Naive B cell (primary cell): ENCODE measurements at places on chromosomes 3 and 15.

DNA sequence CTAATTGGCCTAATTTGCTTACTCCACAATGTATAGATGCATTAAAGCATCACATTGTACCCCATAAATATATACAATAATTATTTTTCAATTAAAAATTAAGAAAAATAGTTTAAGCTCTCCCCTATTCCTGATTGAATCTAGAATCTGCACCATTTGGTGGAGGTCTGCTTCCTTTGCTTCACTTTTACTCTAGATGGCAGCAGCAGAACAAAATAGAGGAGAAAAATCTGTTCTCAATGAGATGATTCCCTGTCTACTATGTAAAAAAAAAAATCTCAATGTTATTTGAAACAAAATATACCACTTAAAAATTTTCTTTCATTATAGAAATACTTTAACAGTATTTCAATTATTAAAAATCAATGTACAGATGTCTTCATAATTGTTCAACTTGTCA is 109.6 kb upstream of the FXR1 start:
- no peak overlapping the region for H3K27ac ChIP-seq
- H3K4me3 ChIP-seq = no peak overlapping the region
- H3K27me3 ChIP-seq = no peaks in the 10 kb centered on the region
- no peak for DNase-seq

DNA sequence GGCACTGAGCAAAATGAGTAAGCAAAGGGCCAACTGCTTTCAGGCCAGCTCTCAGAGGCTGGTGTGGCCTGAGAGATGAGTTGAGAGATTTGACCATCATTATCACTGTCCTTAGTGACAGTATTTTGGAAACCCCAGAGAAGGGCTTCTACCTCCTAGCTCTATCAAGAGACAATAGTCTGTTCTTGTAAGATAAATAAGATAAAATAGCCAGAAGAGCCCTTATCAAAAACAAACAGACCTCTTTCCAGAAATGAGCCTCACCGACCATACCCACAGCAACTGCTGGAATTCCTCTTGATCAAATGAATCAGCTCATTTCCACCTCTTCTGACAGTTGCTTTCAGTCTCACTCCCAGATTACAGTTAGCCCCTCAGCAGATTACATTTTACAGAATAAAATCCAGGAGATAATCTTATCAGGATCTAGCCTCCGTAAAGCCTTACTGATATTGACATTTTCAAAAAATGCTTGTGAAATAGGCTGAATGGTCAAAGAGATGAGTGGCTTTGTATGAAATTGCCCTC is 4.5 kb downstream of the HDC start:
- no peak for DNase-seq
- no peaks in the 10 kb centered on the region for H3K36me3 ChIP-seq
- H3K4me1 ChIP-seq = peaks cover 8% of the 10 kb centered on the region
- no peaks in the 10 kb centered on the region for H3K27me3 ChIP-seq

GRCh38 chr15:67915461-67916374 is 75.9 kb upstream of the RNU6-1 start:
- H3K36me3 ChIP-seq = no peaks in the 10 kb centered on the region
- no peak for DNase-seq
- no peaks in the 10 kb centered on the region for H3K27me3 ChIP-seq

DNA sequence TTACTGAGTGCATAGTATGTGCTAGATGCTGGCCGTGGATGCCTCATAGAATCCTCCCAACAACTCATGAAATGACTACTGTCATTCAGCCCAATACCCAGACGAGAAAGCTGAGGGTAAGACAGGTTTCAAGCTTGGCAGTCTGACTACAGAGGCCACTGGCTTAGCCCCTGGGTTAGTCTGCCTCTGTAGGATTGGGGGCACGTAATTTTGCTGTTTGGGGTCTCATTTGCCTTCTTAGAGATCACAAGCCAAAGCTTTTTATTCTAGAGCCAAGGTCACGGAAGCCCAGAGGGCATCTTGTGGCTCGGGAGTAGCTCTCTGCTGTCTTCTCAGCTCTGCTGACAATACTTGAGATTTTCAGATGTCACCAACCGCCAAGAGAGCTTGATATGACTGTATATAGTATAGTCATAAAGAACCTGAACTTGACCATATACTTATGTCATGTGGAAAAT is 1.0 kb upstream of the CCR5 start:
- peaks cover 14% of the 10 kb centered on the region for H3K27me3 ChIP-seq
- DNase-seq = no peak
- H3K4me1 ChIP-seq = peaks cover 18% of the 10 kb centered on the region
- no peaks in the 10 kb centered on the region for H3K36me3 ChIP-seq
- no peak overlapping the region for H3K27ac ChIP-seq
- H3K4me3 ChIP-seq = no peak overlapping the region

GRCh38 chr15:68208136-68208535 is 3.0 kb upstream of the CALML4 start:
- H3K27ac ChIP-seq = no peak overlapping the region
- H3K4me3 ChIP-seq = peak overlapping the region; percentile 71
- peaks cover 30% of the 10 kb centered on the region for H3K4me1 ChIP-seq

- no peaks in the 10 kb centered on the region for H3K36me3 ChIP-seq
- H3K4me3 ChIP-seq = no peak overlapping the region
- H3K4me1 ChIP-seq = peaks cover 27% of the 10 kb centered on the region
- no peak overlapping the region for H3K27ac ChIP-seq
Observed at GRCh38 chr3:46312991-46313390, 40.9 kb upstream of the CCR2 start.

DNA sequence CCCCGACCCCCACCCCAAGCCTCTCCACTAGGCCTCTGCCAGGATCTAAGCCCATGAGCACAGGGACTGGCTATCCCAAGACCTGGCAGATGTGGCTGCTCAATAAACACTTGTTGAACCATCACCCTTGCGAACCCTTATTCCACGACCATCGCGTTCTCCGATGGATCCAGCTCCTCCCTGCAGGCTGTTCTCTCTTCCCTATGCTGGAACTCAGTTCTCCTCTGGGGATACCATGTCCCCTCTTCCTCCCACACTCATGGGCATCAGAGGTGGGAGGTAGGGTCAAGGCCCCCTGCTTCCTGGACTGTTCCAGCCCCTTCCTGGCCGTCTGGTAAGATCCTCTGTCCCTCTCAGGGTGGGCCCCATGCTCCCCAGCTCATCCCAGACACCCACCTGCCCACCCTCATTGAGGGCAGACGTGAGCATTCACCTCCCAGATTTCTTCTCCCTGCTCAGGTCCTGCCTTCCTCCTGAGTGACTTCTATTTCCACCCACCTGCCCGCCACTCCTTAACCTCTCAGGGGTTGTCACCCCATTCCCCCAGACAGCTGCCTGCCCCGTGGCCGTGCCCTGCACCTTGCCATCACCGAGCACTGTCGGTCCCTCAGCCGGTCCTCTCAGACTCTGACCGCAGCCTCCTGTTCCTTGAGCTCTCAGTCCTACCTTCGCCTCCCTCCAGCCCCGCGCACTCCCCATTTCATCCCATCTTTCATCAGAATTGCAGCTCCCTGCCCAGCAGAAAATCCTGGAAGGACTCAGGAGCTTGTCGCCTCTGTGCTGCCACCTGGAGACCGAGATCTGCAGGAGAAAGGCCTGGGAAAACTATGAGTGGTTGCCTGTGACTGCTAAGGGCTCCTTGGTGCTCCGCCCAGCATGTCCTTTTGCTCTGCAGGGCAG is 42.0 kb downstream of the PML start:
- no peak overlapping the region for H3K4me3 ChIP-seq
- DNase-seq = no peak
- peaks cover 12% of the 10 kb centered on the region for H3K4me1 ChIP-seq
- peaks cover 37% of the 10 kb centered on the region for H3K36me3 ChIP-seq

- no peaks in the 10 kb centered on the region for H3K36me3 ChIP-seq
- DNase-seq = no peak
- H3K27me3 ChIP-seq = no peaks in the 10 kb centered on the region
- peak overlapping the region; percentile 99 for H3K27ac ChIP-seq
Observed at GRCh38 chr3:48472673-48472922, 26.1 kb downstream of the ATRIP start.

DNA sequence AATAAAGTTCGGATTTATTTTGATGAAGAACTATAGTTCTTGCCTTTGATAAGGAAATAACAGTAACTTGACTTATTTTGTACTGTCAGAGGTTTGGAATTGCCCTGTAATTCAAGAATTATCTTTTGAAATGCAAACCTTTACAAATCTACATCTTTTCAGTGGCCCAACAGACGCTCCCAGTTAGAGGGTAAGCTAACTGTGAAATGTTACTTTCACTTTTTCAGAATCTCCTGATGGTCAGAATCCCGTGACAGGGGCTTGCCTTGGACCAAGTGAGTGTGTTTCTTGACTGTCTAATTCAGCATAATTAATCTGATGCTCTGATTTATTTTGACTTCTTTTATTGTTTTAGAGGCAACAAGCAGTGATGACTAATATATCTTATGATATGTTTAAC is 262.5 kb downstream of the PLOD2 start:
- no peaks in the 10 kb centered on the region for H3K4me1 ChIP-seq
- H3K4me3 ChIP-seq = no peak overlapping the region
- no peaks in the 10 kb centered on the region for H3K36me3 ChIP-seq
- H3K27me3 ChIP-seq = no peaks in the 10 kb centered on the region
- no peak overlapping the region for H3K27ac ChIP-seq

DNA sequence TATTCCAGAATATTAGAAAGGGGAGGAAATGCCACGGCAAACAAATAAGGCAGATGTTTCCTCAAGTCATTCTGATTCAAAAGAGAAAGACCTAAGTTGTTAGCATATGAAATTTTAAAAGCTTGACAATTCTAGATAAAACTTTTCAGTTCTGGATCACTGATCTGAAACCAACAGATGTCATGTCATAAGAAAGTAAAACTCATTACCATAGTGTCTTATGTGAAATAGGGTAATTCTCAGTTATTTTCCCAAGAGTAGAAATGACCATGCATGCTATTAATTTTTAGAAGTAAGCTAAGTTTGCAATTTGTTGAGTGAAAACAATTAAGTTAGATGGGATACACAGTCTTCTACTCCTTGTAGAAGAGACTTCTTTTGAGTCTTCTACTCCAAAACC is 630.3 kb downstream of the NAALADL2 start:
- peaks cover 6% of the 10 kb centered on the region for H3K4me1 ChIP-seq
- no peak overlapping the region for H3K27ac ChIP-seq
- H3K4me3 ChIP-seq = no peak overlapping the region

DNA sequence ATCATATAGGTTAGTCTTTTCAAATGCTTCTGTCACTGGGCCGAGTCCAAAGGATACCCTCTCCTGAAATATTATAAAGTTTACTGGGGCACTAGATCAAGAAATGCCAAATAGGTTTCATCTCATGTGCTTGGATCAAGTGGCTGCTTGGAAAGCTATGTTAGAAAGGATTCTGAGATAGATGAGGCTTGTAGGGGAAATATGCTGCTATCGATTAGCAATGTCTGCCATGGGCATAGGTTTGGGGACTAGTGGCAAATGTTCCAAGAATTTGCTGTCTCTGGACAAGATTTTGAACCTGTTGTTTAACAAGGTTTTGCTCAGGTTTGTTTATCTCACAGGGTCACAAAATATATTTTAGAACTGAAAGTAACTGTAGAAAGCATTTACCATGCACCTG is 23.0 kb upstream of the UBE2Q2 start:
- no peak for DNase-seq
- no peak overlapping the region for H3K4me3 ChIP-seq
- H3K27me3 ChIP-seq = peaks cover 9% of the 10 kb centered on the region
- no peaks in the 10 kb centered on the region for H3K4me1 ChIP-seq

DNA sequence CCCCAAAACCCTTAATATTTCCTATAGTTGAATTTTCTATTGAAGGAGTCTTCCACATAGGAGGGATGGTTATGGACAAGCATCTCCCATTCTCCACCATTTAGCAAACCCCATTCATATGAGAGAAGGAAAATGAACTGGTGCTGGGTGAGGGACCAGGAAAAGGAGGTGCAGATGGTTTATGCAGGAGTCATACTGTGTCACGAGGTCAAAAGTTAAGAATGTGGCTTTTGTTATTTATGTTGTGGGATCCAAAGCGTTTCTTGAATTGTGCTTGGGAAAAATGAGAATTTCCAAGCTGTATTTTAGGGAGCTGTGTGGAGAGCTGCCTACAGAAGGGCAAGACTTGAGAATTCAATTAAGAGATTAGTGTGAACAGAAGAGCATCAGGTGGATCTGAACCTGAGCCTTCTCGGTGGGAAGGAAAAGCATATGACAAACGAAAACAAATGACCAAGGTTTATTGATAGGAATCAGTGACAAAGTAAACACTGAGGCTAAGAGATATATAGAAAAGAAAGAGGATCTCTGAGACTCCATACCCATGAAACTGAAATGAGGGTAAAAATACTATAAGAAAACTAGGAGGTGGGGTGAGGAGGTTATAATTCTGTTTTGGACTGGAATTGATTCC is 473.3 kb upstream of the NR2F2 start:
- DNase-seq = no peak
- no peaks in the 10 kb centered on the region for H3K4me1 ChIP-seq
- no peaks in the 10 kb centered on the region for H3K36me3 ChIP-seq
- H3K4me3 ChIP-seq = no peak overlapping the region
- no peaks in the 10 kb centered on the region for H3K27me3 ChIP-seq

- H3K4me1 ChIP-seq = no peaks in the 10 kb centered on the region
- no peak for DNase-seq
- no peak overlapping the region for H3K27ac ChIP-seq
- no peak overlapping the region for H3K4me3 ChIP-seq
- H3K27me3 ChIP-seq = peaks cover 13% of the 10 kb centered on the region
- H3K36me3 ChIP-seq = no peaks in the 10 kb centered on the region
Observed at GRCh38 chr15:99963096-99963825, 230.0 kb upstream of the LYSMD4 start.

DNA sequence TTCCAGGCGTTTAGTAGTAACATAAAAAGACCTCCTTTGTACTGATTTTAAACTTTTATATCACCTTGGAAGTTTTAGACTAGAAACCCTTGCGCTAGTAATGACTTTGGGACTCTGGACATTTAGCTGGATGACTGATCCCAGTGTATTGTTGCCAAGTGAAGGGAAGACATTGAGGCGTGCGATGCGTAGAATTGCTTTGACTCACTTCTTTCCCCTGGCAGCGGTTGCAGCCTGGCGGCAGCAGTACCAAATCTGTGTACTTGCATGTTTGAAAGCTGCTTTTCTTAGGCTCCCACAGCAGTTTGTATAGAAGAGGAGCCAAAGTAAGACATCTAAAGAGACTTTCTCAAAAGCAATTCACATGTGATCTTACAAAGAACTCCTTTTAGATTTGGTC is 151.6 kb downstream of the BBX start:
- H3K27ac ChIP-seq = peak overlapping the region; percentile 77
- H3K4me3 ChIP-seq = no peak overlapping the region
- no peaks in the 10 kb centered on the region for H3K36me3 ChIP-seq

- H3K27me3 ChIP-seq = peaks cover 24% of the 10 kb centered on the region
- H3K4me3 ChIP-seq = no peak overlapping the region
- peak; percentile 3 for DNase-seq
- H3K36me3 ChIP-seq = no peaks in the 10 kb centered on the region
- H3K4me1 ChIP-seq = no peaks in the 10 kb centered on the region
Observed at GRCh38 chr3:148955544-148956346, 35.6 kb upstream of the GYG1 start.

- H3K27ac ChIP-seq = no peak overlapping the region
- H3K4me3 ChIP-seq = no peak overlapping the region
- H3K27me3 ChIP-seq = peaks cover 21% of the 10 kb centered on the region
- no peak for DNase-seq
Observed at GRCh38 chr3:54146506-54147239, 24.3 kb downstream of the CACNA2D3 start.
